Naive thymus-derived CD8-positive, alpha-beta T cell (primary cell): ENCODE measurements at places on chromosomes 3 and 15.

GRCh38 chr15:52103217-52104207 lies 9.1 kb downstream of the BCL2L10 start:
- no peak for DNase-seq

DNA sequence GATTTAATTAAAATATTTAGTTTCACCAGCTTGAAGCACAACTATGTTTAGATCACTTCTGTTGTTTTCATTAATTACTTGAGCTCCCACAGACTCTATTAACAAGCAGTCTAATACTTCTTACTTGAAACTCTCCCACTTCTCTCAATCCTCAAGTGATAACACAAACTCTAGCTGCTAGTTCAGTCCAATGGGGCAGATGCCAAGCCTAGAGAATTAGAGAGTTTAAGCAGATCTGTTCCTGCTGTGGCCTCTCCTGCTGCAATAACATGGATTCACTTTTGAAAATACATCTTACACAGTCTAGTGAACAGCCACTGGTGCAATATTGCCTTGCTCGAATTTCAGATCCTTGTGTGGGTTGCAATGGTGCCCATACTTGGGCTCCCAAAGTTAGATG lies 566.4 kb upstream of the SGO1 start:
- no peak for DNase-seq

GRCh38 chr15:88902846-88903245 lies 7.5 kb upstream of the HAPLN3 start:
- no peak for DNase-seq

DNA sequence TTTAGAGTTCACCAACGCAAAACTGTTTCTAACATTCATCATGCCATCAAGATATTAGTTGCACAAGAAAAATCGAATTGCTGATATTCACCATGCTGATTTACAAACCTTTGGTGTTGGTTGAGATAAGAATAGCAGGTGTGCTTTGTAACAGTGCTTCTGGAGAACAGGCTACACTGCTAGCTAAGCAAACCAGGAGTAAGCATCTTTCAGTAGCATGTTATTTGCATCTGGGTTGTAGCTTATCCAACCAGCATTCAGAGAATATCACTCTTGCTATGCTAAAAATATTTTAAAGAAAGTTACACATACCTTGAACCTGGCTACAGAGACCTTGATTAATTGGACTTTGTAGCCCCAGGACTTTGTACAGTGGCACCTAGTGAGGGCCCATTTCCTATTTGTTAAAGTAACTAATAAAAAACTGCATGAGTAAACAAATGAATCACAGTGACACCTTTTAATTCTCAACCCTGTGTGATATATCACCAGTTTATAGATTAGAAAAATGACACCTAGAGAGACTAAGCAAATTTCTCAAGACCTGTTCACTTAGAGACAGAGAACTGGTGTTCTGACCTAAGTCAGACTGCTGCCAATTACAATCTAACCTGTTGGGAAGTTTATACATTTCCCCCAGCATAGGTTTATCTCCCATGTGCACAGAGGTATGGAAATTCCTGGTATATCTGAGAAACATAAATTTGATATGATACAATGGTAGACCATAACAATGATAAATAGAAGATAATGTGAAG lies 435.5 kb upstream of the TGFBR2 start:
- no peak for DNase-seq

- no peak for DNase-seq
Measured at GRCh38 chr3:178787960-178788359, 251.7 kb downstream of the KCNMB2 start.

- peak; percentile 65 for DNase-seq
Measured at GRCh38 chr3:170007031-170007663, 30.6 kb upstream of the GPR160 start.
